ENCODE measurements at places on chromosomes 1 and 21.

- DNase-seq: no peak
These were observed 60.8 kb upstream of the KCNJ15 start for GRCh38 chr21:38196036-38196435.

GRCh38 chr1:84849357-84849975 lies 43.5 kb downstream of the LPAR3 start:
- no peak for DNase-seq

DNA sequence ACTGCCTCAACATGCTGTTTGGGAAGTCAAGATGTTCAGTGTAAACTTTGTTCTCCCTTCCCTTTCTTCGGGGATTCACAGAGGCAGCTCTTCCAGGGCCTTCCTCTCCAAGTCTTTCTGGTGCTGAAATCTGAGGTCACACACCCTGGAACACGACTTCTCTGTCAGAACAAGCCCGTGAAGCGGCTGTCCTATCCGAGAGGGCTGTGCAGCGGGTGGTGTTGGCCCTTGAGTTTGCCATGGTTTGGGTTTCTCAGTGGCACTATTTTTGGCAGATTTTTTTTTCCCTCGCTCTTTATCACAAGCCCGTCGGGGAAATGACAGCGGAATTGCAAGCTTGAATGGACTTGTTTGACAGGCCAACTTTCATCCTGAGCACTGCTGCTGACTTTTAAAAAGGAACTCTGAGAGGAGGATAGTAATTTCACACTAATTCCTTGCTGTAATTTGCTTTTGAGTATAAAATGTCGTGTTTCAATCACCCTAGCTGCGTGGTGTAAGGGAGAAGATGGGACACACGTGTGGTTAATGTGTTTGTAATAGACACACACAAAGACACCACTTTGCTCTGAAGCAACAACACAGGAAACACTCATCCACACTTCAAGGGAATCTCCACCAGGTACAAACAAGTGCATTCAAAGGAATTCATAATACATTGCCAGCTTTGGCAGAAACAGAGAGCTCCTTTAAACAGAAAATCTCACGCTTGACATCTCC lies 60.1 kb upstream of the TARBP1 start:
- DNase-seq: no peak

- DNase-seq: no peak
These were observed 12.2 kb downstream of the ZNF697 start for GRCh38 chr1:119635811-119636390.

GRCh38 chr1:117534995-117535467 lies 70.8 kb upstream of the TENT5C start:
- peak; percentile 1 for DNase-seq

GRCh38 chr1:55463814-55464475 lies 248.8 kb upstream of the USP24 start:
- no peak for DNase-seq

- DNase-seq: no peak
These were observed 1131.4 kb downstream of the PLA2G4A start for GRCh38 chr1:187960125-187960638.

- no peak for DNase-seq
These were observed 93.5 kb upstream of the NFIA start for GRCh38 chr1:60988891-60989290.

GRCh38 chr21:44925378-44925755 lies 4.7 kb upstream of the ITGB2 start:
- no peak for DNase-seq

Data from stimulated activated CD8-positive, alpha-beta memory T cell treated with anti-CD3 and anti-CD28 coated beads, Interleukin-12 subunit alpha, Interleukin-12 subunit beta, amount 100 ng/mL, for 4 hours (primary cell).